ENCODE measurements at places on chromosomes 2 and 18.

- no peak for DNase-seq
Measured at GRCh38 chr18:78178812-78179211, 800.8 kb upstream of the SALL3 start.

GRCh38 chr2:226906163-226906693, 70.4 kb downstream of the RHBDD1 start:
- DNase-seq, result no peak

- no peak for DNase-seq
Measured at GRCh38 chr2:196435189-196435588, 204.3 kb upstream of the CCDC150 start.

GRCh38 chr2:84450288-84451227, 8.5 kb downstream of the SUCLG1 start:
- no peak for DNase-seq

DNA sequence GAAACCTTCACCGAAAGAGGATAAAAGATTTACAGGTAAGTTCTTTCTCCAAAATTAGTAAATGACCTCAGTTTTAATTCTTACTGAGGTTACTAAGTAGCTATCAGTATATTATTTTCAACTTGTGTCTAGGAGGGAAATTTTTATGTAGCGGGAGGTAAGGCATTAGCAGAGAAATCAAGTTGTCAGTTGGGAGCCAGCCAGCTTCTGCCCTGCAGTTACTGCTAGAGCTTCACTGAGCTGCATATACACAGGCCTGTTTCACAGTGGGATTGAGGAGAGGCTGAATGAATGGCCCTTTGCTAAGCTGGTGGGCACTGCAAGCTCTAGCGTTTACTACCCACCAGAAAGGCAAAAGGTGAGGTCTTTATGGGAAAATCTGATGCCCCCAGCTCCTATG, 105.7 kb downstream of the ACAA2 start:
- DNase-seq, result no peak

GRCh38 chr2:178819992-178820391, 12.8 kb upstream of the TTN start:
- DNase-seq, result no peak

DNA sequence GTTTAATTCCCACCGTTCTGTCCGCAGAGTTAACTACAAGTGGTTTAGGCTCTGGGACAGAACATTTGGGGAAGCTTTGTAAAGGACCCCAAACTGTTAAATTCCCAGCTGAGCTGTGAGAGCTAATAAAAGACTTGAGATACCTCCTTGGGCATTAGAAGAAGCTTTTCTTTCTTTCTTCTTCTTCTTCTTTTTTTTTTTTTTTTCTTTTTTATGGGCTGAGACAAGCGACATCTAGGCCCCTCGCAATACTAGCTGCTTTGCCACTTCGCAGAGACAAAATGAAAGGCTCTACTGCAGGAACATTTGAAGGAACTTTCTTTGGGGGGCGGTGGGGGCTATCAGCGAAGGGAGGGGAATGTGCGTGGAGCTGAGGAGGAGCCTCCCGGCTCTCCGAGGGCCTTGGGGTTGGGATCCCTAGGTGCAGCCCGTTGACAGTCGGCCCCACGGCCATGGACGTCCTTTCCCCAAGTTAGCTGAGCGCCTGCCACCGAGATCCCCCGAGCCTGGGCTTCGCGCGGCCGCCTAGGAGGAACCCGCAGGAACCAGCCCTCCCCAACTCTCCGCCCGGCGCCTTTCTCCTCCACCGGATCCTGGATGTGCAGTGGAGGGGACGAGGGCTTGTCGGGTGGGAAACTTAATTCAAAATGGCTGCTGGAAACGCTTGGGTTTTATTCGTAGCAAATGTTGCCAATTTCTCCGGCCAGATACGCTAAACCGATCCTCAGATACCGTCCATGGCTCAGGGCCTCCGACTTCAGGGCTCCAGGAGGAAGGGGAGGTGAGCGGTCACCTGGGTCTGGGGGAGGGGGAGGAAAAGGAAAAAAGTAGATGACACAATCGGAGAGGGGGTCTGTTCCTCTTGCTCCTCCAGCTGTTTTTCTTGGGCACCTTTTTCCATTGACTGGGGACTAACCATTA, 4.2 kb downstream of the MEIS1 start:
- DNase-seq, result peak; percentile 67

DNA sequence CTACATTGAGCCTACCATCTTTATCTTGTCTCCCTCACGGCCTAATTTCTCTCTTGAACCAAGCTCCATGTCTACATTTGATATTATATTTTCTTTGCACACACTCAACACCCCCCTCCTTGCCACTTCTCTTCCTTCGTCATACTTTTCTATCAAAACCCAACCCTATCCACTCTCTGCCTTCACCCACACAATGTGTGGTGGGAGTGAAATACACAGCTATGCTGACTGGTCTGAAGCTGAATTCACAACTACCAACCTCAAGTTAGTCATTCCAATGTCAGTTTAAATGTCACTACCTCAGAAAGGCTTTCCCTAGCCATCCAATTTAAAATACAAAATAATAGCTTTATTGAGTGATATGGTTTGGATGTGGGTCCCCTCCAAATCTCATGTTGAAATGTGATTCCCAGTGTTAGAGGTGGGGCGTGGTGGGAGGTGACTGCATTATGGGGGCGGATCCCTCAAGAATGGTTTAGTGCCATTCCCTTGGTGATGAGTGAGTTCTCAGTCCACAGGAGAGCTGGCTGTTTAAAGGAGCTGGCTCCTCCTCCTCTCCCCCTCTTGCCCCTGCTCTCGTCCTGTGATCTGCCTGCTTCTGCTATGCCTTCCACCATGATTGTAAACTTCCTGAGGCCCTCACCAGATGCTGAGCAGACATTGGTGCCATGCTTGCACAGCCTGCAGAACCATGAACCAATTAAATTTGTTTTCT, 112.1 kb downstream of the DTNB start:
- DNase-seq, result no peak

- peak; percentile 50 for DNase-seq
Measured at GRCh38 chr2:50863856-50864255, 168.1 kb downstream of the NRXN1 start.

DNA sequence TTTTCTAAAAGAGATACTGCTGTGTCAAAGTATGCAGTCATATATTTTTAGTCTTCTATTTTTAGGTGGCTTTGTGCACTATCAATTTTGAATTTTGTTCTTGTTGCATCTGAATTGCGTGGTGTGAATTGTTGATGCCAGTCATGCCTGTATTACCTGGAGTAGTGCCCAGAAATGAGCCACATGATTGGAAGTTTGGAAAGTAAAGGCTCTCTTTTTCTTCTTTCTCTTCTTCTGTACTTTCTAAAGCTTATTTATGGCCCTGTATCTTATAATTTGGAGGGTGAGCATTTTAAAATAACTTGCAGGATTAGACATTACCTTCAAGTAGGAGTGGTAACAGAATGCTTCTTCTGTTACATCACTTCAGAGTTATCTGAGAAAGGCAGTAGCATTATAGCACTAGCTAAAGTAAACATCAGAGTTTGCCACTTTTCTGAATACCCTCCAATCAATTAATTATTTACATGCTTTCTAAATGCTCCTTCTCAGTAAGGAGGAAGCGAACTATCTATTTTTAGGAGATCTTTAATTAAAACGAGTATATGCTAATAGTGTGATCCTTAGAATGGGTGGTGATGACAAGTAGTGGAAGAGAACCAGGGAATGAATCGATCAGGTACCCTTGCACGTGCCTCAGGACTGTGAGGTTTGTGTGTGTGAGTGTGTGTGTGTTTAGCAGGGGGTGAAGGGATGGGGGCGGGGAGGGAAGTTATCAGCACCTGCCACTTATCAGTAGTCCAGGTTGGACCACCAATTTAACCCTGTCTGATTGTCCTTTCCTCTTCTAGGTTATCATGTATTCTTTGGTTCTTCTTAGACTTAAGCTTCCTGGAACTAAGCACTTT, 112.5 kb downstream of the MAP3K20 start:
- DNase-seq, result no peak

- DNase-seq, result no peak
Measured at GRCh38 chr2:167144179-167144898, 256.1 kb downstream of the XIRP2 start.

DNA sequence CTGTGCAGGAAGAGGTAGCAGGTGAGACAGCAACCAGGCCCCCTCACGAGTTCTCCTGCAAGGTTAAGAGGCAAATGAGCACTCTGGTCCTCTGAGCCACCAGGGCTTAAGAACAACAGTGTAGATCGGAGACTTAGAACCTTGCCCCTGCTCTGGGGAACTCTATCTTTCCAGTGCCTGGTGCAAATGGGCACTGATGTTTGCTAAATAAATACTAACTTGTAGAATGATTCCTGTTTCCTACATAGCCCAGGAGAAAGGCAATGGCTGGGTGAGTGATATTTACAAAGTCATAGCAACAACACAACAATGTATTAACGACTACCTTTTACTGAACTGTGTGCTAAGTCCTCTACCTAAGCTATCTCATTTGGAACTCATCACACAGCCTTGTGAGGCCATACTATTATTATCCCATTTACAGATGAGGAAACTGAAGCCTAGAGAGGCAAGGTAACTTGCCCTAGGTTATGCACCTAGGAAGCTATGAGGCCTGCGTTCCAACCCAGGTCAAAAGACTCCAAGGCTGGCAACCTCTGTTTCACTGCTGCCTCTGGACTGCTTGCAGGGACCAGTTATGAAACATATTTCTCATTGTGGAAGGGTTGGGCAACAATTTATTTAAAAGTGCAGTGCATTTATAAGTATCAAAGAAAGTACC, 4.3 kb downstream of the ATP8B1 start:
- no peak for DNase-seq

- peak; percentile 51 for DNase-seq
Measured at GRCh38 chr2:22167256-22167655, 1043.5 kb downstream of the TDRD15 start.

GRCh38 chr2:172908275-172908674, 167.4 kb upstream of the MAP3K20 start:
- no peak for DNase-seq

DNA sequence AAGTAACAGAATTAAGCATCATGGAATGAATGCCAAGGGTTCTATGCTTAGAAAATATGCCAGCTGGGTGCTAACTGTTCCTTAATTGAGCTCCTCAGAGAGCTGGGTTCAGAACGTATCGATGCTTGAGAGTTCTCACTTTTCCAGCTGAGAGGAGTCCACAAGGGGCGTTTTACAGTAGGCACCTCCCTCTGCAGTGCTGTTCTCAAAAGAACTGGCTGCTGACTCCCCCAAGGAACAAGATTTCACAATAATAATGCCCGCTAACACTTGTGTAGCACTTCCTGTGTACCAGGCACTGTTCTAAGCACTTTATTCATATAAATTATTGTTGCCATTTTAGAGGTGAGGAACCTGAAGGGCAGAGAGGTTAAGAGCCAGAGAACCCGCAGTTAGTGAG, 18.1 kb upstream of the TMEM237 start:
- no peak for DNase-seq

GRCh38 chr2:206443735-206444527, 599 bp downstream of the ADAM23 start:
- peak; percentile 62 for DNase-seq

- DNase-seq, result peak; percentile 27
Measured at GRCh38 chr18:77254711-77255405, 5.2 kb downstream of the GALR1 start.

GRCh38 chr2:137826373-137827372, 137.6 kb upstream of the HNMT start:
- DNase-seq, result no peak

GRCh38 chr2:37569986-37570679, 101.3 kb downstream of the CDC42EP3 start:
- DNase-seq, result no peak

DNA sequence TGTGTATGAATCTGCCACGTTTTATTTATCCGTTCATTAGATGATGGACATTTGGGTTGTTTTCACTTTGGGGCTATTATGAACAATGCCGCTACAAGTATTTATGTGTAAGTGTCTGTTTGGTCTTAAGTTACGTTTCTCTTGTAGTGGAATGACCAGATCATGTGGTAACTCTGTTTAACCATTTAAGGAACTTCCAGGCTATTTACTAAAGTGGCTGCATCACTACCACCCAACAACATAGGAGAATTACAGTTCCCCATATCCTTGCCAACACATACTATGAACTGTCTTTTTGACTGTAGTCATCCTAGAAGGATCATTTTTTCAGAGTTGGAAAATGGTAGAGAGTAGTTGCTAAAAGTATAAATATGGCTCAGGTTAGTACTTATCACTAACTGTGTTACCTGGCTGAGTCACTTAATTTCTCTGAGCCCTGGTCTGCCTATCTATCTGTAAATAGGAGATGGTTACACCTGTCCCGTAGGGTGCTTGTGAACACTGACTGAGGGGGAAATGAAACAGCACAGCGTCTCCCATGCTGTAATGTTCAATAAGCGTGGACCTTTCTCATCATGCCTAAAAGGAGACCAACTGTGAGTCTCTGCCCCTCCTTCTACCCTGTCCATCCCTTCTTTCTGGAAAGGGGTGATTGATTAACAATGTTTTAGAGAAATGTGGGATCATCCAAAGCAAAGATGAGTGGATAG, 103.1 kb downstream of the SH3RF3 start:
- no peak for DNase-seq

DNA sequence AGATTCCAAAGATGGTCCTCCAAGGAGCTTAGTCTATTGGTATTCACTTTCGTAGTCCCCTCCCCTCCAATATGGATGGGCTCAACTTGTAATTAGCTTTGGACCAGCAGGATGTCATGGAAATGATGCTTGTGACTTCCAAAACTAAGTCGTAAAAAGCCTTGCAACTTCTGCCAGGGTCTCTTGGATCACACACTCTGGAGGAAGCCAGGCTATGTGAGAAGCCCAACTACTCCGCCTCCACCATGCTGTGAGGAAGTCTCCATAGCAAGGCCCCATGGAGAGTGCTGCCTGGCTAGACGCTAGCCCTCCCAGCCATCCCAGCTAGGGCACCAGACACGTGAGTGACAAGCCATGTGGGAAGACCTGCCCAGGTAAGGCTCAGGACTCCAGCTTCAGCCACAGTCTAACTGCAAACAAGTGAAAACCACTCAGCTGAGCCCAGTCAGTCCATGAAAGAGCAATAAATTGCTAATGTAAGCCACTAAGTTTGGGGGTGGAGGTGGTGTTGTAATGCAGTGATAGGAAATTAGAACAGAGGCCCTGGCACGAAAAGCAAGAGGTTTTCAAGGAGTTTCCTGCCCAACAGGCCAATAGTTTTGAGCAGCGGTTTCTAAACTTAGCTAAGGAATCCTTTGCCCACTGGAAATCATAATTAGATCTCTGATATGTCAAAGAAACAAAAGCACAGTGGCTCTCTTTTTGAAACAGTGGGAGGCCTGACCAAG, 77.5 kb upstream of the GLI2 start:
- no peak for DNase-seq

- DNase-seq, result no peak
Measured at GRCh38 chr18:51400721-51401120, 203.2 kb upstream of the MEX3C start.

GRCh38 chr18:79185648-79186047, 116.5 kb downstream of the ATP9B start:
- peak; percentile 26 for DNase-seq

GRCh38 chr2:55885127-55885943, 38.2 kb downstream of the EFEMP1 start:
- DNase-seq, result peak; percentile 37

DNA sequence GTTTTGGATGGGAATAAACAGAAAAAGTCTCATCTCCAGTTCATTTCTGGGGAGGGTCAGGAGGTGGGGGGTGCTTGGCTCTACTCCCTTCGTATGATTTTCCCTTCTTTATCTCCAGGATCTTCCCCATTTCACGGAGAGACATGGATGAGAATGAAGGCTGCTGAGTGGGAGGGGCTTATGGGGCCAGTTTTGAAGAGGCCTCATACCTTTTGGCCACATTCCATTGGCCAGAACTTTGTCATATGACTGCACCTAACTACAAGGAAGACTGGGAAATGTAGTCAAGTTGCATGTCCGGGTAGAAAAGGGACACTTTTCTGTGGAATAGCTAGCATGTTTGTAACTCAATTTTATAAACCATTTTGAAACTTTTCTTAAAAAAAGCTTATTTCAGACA, 117.6 kb downstream of the NEDD4L start:
- peak; percentile 90 for DNase-seq

- DNase-seq, result no peak
Measured at GRCh38 chr2:232460171-232460570, 4.2 kb downstream of the ALPI start.

Measured in mesendoderm (in vitro differentiated cells).